HCT116 (cell line): ENCODE measurements at places on chromosomes 12 and 14.

- DNase-seq = no peak
These were observed 136.1 kb downstream of the ASCL1 start for GRCh38 chr12:103093499-103094106.

- DNase-seq = no peak
These were observed 24.2 kb upstream of the ADAMTS20 start for GRCh38 chr12:43576162-43576561.

DNA sequence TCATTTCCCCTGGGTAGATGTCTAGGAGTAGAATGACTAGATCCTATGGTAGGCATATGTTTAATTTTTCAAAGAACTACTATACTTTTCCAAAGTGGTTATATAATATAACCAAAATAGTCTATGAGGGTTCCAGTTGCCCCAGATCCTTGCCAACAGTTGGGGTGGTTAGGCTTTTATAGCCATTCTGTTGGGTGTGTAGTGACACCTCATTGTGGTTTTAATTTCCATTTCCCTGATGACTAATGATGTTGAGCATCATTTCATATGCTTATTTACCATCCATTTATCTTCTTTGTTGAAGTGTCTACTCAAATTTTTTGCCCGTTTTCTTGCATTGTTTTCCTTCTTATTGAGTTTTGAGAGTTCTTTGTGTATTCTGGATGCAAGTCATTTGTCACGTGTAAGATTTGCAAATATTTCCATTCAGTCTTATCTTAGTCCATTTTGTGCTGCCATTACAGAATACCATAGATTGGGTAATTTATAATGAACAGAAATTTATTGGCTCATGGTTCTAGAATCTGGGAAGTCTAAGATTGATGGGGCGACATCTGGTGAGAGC lies 4.7 kb downstream of the SYNE2 start:
- DNase-seq = no peak

- no peak for DNase-seq
These were observed 61.4 kb downstream of the POLR3B start for GRCh38 chr12:106418970-106419369.

- DNase-seq = no peak
These were observed 390.6 kb downstream of the PAWR start for GRCh38 chr12:79300199-79300568.

DNA sequence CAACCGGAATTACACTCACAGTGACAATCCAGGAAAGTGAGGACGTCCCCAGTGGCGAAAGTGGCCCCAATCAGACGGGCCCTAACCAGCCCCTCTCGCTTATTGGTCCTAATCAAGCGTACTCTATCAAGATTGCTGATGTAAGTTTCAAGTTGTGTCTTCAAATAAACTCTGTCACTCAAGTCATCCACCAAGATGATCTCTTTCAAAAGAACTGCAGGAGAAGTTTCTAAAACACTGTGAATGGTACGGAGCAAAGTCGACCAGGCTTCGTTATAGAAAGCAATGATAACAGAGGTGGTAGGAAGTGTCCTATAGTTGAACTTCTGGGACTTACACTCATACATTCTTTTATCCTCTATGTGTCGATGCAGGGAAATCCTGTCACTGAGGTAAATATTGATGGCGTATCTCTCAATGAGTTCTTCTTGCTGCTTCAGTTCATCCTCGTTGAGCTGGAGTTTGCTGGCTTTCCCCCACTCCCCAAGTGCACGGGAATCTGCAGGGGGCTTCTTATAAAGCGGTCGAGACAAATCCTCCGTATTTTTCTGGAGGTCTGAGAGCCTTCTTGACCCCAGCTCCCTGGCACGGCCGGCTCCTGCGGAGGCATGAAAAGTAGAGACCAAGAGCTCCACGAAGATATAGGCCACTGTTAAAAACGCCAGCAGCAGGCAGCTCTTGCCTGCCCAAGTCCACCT lies 604 bp downstream of the GALNT4 start:
- no peak for DNase-seq

DNA sequence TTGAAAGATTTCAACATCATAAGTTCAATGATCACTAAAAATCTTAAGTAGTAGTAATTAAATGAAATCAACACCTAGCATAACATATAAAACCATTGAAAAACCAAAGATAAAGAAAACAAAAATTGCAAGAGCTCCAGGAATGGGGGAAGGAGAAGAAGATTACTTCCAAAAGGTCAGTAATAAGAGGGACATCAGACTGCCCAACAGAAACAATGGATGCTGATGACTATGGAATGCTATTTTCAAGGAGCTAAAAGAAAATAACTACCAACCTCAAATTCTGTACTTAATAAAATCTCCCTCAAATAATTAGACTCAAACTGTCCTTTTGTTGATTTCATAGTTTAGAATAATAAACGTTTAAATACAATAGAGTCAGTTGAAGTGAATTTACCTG lies 314.5 kb upstream of the LMO3 start:
- DNase-seq = no peak

- DNase-seq = no peak
These were observed 9.1 kb downstream of the GATC start for GRCh38 chr12:120455302-120455701.

DNA sequence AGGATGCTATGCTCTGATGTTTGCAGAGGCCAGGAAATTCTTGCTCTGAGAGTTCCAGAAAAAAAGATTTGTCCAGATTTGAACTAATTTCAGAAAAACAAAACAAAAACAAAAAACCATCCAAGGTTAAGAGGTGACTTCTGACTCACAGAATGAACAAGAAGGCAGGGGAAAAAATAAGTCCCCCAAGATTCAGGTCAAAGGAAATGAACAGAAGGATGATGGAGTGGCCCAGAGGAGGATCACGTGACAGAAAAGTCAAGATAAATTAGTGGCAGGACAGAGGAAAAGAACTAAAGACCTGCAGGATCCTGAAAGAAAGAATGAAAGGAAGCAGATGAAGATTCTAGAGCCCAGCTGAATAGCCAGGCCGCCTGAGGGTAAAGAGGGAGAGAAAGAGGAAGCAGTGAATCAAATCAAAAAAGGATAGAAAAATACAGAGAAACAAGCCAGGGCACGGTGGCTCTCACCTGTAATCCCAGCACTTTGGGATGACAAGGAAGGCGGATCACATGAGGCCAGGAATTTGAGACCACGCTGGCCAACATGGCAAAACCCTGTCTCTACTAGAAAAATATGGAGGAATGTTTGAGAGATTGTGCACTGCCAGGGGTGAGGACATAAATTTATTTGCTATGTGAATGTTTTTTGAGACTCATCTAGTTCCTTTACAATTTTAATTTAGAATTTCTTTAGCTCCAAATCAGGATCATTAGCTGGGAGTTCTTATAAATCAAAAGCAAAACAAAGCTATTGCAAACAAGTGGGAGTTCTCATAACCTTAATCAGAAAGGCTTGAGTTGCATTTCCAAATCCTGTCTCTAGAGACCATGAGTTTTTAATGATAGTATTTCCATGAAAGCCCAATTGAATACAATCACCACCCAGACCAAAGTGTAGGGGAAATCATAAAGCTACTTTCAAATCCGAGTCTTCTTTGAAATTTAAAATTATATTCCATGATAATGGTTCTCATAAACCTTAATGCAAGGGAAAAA lies 217.1 kb upstream of the PLEKHG7 start:
- no peak for DNase-seq

DNA sequence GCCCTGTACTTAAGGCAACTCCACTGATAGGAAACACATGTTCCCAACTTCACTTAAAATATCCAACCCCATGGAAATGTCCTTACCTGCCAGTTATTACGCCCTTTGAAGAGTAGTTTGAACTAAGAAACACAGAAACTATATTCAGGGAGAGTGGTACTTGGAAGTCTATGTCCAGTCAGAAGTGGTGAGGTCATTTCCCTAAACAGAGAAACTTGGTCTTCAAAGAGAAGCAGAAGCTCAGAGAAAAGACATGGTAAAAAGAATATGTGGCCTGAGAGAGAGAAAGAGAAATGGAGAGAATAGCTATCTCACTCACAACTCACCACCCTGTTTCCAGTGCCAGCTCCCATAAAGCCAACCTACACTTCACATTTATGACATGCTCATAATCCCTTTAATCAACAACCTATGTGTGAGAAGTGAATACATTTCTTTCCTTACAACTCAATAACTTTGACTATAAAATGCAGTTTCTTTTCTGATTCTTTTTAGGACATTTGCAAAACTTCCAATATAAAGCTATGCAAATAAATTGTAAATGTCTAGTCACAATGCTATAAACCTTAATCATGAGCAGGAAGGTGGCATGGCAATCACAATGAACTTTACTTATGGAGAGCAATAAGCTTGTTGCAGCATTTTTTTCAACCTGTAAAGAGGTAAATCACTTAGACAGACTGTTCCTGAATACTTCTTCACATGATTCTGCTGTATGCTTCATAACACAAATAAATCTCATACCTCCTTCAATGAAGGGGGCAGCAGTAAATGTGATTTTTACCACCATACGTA lies 67.1 kb downstream of the CPNE8 start:
- no peak for DNase-seq
